Naive thymus-derived CD8-positive, alpha-beta T cell (primary cell): ENCODE measurements at places on chromosomes 5 and 9. TPM values are rescaled to one million over a fixed set of nuclear protein-coding genes. Genes with fewer than 3 reads are reported as not detected.

The ZBTB43 gene
- 22.5 TPM for total RNA-seq

The TBCA gene
- 134 TPM for total RNA-seq

- H3K4me3 ChIP-seq = no peak overlapping the region
- H3K4me1 ChIP-seq = no peaks in the 10 kb centered on the region
- no peak for DNase-seq
- H3K36me3 ChIP-seq = no peaks in the 10 kb centered on the region
- no peak overlapping the region for H3K27ac ChIP-seq
Observed at GRCh38 chr5:136808756-136809155, 443.4 kb upstream of the TRPC7 start.

- H3K4me1 ChIP-seq = no peaks in the 10 kb centered on the region
- H3K27me3 ChIP-seq = peaks cover 2% of the 10 kb centered on the region
- no peak overlapping the region for H3K4me3 ChIP-seq
- no peak overlapping the region for H3K27ac ChIP-seq
- DNase-seq = no peak
Observed at GRCh38 chr5:150101023-150101422, 14.7 kb upstream of the CSF1R start.

DNA sequence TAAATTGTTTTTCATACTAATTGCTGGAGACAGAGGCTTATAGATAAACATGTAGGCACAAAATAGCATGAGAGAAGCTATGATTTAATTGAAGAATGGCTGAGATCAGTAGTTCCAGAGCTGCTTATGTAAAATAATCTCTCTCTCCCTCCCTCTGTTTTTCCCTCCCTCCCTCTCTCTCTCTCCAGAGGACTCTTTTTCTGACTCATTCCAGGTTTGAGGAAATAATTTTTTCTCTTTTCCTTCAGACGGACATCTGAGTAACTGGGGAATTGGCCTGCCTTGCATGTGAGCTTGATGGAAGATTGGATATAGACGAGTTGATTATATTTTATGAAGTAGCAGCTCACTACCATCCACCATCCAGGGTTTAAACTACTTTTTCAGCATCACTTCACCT is 35.5 kb downstream of the KCTD16 start:
- no peaks in the 10 kb centered on the region for H3K4me1 ChIP-seq
- no peak for DNase-seq
- H3K4me3 ChIP-seq = no peak overlapping the region
- no peaks in the 10 kb centered on the region for H3K36me3 ChIP-seq

DNA sequence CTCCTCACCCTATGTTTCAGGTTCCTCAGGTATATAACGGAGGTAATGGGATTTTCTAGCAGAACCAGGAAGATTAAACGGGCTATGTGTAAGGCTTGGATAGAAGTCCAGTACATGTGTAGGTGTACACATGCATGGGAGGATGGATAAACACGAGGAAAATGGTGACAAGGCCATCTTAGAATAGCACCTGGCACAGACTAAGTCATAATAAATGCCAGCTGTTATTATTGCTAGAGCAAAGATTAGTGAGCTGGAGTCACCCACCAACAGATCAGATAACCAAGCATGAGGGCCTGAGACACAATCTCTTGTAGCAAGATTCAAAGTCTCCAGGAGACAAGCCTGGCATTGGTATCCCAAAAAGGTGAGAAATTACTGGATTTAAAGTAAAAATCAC is 21.1 kb downstream of the SPOCK1 start:
- no peak for DNase-seq
- H3K4me3 ChIP-seq = no peak overlapping the region
- H3K4me1 ChIP-seq = no peaks in the 10 kb centered on the region
- no peak overlapping the region for H3K27ac ChIP-seq
- no peaks in the 10 kb centered on the region for H3K36me3 ChIP-seq
- peaks cover 7% of the 10 kb centered on the region for H3K27me3 ChIP-seq

- no peak overlapping the region for H3K27ac ChIP-seq
- H3K36me3 ChIP-seq = no peaks in the 10 kb centered on the region
- DNase-seq = no peak
- H3K4me1 ChIP-seq = no peaks in the 10 kb centered on the region
Observed at GRCh38 chr5:137415231-137415681, 83.9 kb downstream of the SPOCK1 start.

- H3K27ac ChIP-seq = no peak overlapping the region
- no peak overlapping the region for H3K4me3 ChIP-seq
- H3K4me1 ChIP-seq = peaks cover 3% of the 10 kb centered on the region
- H3K27me3 ChIP-seq = peaks cover 49% of the 10 kb centered on the region
Observed at GRCh38 chr5:157463621-157464518, 3.9 kb downstream of the NIPAL4 start.

- H3K4me3 ChIP-seq = no peak overlapping the region
- H3K27me3 ChIP-seq = no peaks in the 10 kb centered on the region
- H3K27ac ChIP-seq = no peak overlapping the region
- no peaks in the 10 kb centered on the region for H3K36me3 ChIP-seq
Observed at GRCh38 chr5:106094204-106094607, 1576.5 kb downstream of the EFNA5 start.
